ENCODE measurements at places on chromosomes 3 and 15. TPM values are rescaled to one million over a fixed set of nuclear protein-coding genes. Genes with fewer than 3 reads are reported as not detected.

ISLR2 gene
- total RNA-seq: 2.1 TPM

CCR1 gene
- total RNA-seq: 3.7 TPM

ZMAT3 gene
- total RNA-seq: 5.2 TPM

TEX55 gene
- total RNA-seq: not detected

ECE2 gene
- not detected for total RNA-seq

HDC gene
- 2.1 TPM for total RNA-seq

NEIL1 gene
- 4.7 TPM for total RNA-seq

TGM5 gene
- total RNA-seq: not detected

CFAP92 gene
- total RNA-seq: 1.6 TPM

ATP10A gene
- total RNA-seq: 7.8 TPM

CAPN3 gene
- 675 TPM for total RNA-seq

MKRN2OS gene
- total RNA-seq: not detected

VPS39 gene
- total RNA-seq: 29.2 TPM

TTLL13 gene
- total RNA-seq: not detected

GABRG3 gene
- total RNA-seq: under 0.01 TPM

CKMT1A gene
- not detected for total RNA-seq

CD200 gene
- 4.2 TPM for total RNA-seq
